ENCODE measurements at places on chromosomes 12 and 14.

DNA sequence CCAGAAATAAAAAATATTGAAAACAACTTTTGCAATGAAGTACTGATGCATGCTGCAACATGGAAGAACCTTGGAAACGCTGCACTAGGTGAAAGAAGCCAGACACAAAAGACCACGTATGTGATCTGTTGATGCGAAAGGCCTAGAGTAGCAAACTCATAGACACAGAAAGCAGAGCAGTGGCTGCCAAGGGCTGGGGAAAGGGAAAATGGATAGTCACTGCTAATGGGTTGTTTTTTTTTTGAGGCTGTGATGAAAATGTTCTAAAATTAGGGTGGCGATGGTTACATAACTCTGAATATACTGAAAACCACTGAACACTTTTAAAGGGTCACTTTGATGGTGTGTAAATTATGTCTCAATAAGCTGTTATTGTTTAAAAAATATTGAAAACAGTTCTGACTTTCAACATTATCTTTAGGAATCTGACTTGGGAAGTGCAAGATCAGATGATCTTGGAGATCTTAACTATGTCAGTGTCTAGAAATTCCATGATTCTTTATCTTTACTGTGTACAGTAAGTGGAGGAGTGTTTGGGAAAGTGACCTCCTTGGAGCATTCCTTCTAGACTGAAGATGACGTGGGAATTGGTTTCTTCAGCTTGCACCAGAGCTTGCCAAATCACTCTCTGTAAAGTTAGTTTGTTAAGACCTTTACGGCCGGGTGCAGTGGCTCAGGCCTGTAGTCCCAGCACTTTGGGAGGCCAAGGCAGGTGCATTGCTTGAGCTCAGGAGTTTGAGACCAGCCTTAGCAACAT lies 12.4 kb downstream of the MLXIP start:
- peaks cover 5% of the 10 kb centered on the region for H3K36me3 ChIP-seq
- H3K4me1 ChIP-seq, result peaks cover 14% of the 10 kb centered on the region
- H3K27ac ChIP-seq, result peak overlapping the region; percentile 25
- no peak for DNase-seq
- no peak overlapping the region for H3K4me3 ChIP-seq

DNA sequence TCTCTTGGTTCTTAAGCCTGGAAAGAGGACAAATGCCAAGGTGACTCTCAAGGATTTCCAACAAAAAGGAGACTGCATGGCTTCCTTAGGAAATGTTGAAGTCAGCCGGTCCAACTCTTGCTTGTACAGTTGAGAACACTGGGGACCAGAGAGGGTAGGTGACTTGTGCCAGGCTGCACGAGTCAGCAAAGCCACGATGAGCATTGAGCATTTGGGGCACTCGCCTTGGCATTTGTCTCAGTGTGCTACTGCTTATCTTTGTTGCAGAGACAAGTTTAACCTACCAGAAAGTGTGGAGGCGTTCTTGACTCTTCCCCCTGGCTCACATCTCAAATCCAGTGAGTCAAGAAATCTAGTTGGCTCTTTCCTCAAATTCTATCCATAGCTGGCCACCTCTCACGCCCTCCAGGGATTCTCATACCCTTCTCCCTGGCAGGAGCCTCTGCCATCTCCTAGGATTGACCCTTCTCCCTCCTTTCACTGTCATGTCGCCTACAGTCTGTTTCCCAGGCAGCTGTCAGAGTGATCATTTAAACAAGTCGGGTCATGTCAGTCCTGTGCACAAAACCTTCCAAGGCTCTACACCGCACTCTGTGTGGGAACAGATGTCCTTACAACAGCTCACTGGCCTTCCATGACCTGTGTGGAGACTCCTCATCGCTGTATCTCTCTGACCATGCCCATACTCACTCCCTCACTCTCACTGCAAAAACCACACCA lies 17.2 kb upstream of the KRT83 start:
- no peak overlapping the region for H3K4me3 ChIP-seq
- H3K27ac ChIP-seq, result no peak overlapping the region

GRCh38 chr12:94585626-94586025 lies 64.7 kb downstream of the TMCC3 start:
- no peak overlapping the region for H3K4me3 ChIP-seq
- peaks cover 9% of the 10 kb centered on the region for H3K36me3 ChIP-seq
- no peaks in the 10 kb centered on the region for H3K27me3 ChIP-seq
- no peak for DNase-seq

- no peaks in the 10 kb centered on the region for H3K36me3 ChIP-seq
- H3K27ac ChIP-seq, result peak overlapping the region; percentile 42
- H3K4me3 ChIP-seq, result no peak overlapping the region
- DNase-seq, result no peak
- H3K27me3 ChIP-seq, result no peaks in the 10 kb centered on the region
Measured at GRCh38 chr12:24425601-24425970, 476.1 kb upstream of the SOX5 start.

GRCh38 chr12:83190631-83191390 lies 504.1 kb downstream of the TMTC2 start:
- H3K4me3 ChIP-seq, result no peak overlapping the region
- peaks cover 9% of the 10 kb centered on the region for H3K4me1 ChIP-seq
- no peaks in the 10 kb centered on the region for H3K27me3 ChIP-seq
- no peaks in the 10 kb centered on the region for H3K36me3 ChIP-seq

DNA sequence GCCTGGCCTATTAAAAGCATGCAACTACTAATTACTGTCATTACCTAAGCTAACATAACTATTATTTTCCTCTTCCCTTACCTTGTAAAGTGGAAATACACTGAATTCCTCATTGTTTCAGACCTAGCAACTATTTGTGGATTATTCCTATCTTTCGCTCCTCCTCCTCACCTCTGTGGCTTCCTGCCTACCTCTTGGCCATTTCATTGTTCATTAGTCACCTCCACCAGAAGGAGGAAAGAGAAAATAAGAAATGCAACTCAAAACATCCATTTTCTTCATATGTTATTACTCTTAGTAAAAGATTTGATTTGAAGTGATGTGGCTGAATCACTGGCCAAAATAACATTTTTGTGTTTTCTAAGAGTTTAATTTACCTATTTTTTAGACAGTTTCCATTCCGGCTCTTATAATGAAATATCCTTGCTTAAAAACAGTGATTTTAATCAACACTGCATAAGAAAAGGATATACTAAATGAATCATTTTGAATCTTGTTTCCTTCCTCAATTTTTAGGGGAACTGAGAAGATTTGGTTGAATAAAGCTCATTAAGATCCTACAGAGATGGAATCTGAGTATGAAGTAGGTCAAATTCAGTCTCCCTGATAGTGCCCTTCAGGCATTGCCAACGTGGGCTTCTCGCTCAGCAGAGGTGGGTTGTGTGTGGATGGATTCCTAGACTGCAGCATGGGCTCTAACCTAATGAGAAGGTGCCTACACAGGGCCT lies 27.6 kb upstream of the ARHGAP5 start:
- H3K4me1 ChIP-seq, result peaks cover under 1% of the 10 kb centered on the region
- no peaks in the 10 kb centered on the region for H3K27me3 ChIP-seq
- no peak overlapping the region for H3K4me3 ChIP-seq
- no peak for DNase-seq

GRCh38 chr12:131800594-131801135 lies 27.5 kb upstream of the MMP17 start:
- H3K27me3 ChIP-seq, result no peaks in the 10 kb centered on the region
- peaks cover 22% of the 10 kb centered on the region for H3K36me3 ChIP-seq
- H3K27ac ChIP-seq, result no peak overlapping the region

Data from progenitor cell of endocrine pancreas (in vitro differentiated cells).